ENCODE measurements at places on chromosomes 3 and 15.

DNA sequence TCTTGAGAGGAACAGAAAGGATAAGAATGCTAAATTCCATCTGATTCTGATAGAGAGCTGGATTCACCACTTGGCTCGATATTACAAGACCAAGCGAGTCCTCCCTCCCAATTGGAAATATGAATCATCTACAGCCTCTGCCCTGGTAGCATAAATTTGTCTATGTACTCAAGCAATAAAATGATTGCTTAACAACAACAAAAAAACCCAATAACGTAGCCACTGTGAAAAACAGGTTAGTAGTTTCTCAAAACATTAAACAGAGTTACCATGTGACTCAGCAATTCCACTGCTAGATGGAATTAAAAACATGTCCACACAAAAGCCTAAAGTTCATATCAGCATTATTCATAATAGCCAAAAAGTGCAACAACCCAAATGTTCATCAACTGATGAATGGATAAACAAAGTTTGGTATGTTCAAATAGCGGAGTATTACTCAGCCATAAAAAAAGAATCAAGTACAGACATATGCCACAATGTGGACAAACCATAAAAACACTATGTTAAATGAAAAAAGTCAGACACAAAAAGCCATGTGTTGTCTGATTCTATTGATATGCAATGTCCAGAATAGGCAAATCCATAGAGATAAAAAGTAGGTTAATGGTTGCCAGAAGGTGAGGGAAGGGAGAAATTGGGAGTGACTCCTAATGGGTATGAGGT is 16.8 kb downstream of the BCL2L10 start:
- DNase-seq = no peak

- no peak for DNase-seq
Measured at GRCh38 chr3:52771334-52771681, 568 bp upstream of the NEK4 start.

DNA sequence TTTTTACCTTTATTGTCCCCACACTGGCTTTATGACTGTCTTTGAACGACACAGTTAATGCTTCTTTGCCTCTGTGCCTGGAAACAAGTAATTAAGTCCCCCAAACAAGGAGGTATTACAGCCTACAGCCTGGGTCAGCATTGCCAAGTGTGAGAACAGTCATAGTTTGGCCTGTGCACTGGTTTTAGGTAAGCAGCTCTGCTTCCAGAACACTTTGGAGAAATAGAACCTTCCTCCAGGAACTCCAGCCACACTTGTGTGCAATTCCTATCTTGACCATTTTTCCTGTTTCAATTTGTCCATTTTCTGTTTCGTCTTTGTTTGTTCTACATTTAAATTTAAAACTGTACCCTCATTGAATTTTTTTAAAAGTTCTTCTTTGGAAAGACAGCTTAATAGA is 568.2 kb downstream of the TUSC7 start:
- no peak for DNase-seq

DNA sequence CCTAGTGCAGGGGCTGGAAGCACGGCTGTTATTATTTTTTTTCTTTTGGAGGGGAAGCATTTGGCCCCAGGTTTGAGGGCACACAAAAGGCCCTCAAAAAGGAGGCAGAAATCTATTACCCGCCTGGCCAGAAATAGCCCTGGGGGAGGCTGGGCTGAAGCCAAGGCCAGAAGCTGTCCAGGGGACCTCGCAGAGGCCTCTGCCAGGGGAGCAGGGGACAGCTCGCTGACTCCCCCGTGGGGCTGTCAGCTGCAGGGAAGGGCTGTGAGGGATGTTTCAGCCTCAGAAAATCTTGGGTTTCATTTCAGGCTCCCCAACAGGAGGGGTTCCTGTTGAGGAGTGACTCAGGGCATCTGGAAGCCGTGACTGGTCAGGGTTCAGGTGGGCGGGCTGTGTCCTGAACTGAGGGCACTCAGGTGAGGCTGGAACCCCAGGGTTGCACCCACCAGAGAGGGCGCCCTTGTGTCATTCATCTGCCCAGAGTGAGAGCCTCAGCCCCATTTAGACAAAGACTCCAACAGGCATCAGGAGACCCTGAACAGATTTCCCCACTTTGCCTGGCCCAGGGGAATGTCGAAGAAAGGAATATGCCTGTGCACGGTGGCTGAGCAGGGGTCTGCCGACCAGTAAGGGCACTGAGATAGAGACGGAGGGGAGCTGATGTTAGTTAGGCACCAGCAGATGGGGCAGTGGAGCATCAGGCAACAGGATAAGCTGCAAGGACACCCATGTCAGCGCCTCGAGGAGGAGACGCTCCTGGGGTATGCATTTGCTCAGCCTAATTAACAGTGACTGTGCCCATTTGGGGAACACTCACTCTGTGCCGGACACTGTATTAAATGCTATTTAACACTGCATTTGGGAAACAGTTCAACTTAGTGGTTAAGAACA is 43.5 kb upstream of the SLC6A11 start:
- no peak for DNase-seq

- no peak for DNase-seq
Measured at GRCh38 chr3:143414571-143415253, 295.1 kb downstream of the CHST2 start.

DNA sequence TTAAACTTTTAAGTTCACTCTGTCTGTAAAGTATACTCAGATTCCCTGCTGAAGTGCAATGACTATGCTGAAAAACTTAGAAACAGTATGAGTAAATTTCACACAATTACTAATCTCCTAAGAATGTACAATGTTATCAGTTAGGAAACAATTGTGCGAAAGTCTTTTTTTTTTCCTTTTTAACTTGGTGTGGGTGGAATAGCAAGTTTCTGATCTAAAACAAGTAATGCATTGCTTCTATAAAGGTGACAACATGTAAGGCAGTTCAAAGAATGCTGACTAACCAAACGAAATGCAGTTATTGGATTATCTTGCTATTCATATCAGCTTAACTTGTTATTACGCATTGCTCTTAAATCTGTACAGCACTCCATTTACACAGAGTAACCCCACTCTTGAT is 19.3 kb upstream of the SLC12A8 start:
- DNase-seq = no peak

GRCh38 chr3:176814285-176814684 is 383.0 kb downstream of the TBL1XR1 start:
- peak; percentile 25 for DNase-seq

- DNase-seq = no peak
Measured at GRCh38 chr3:124125315-124125714, 133.4 kb upstream of the ROPN1 start.

GRCh38 chr3:37930495-37930894 is 60.1 kb upstream of the VILL start:
- DNase-seq = no peak

- DNase-seq = no peak
Measured at GRCh38 chr3:134896141-134896540, 101.1 kb downstream of the EPHB1 start.

- DNase-seq = no peak
Measured at GRCh38 chr3:155232605-155233004, 60.9 kb downstream of the STRIT1 start.

- DNase-seq = no peak
Measured at GRCh38 chr15:70039917-70040316, 57.8 kb downstream of the TLE3 start.

- DNase-seq = no peak
Measured at GRCh38 chr3:81419228-81419627, 342.2 kb downstream of the GBE1 start.

GRCh38 chr15:56234804-56235203 is 8.9 kb downstream of the RFX7 start:
- DNase-seq = no peak

- DNase-seq = no peak
Measured at GRCh38 chr3:5072100-5072816, 49.8 kb upstream of the ARL8B start.

- DNase-seq = no peak
Measured at GRCh38 chr15:68844856-68845550, 24.3 kb upstream of the ANP32A start.

GRCh38 chr3:187318819-187319616 is 27.5 kb upstream of the MASP1 start:
- peak; percentile 17 for DNase-seq

- DNase-seq = no peak
Measured at GRCh38 chr3:112615989-112616731, 24.8 kb downstream of the CCDC80 start.
